ENCODE measurements at places on chromosomes 16 and 17. TPM values are rescaled to one million over a fixed set of nuclear protein-coding genes. Genes with fewer than 3 reads are reported as not detected.
A peak's percentile ranks its signal among the peaks of the same experiment; 100 is the strongest.

Gene C17orf107
- total RNA-seq, result 0.97 TPM

Gene DBNDD1
- 2.1 TPM for total RNA-seq

Gene IL34
- not detected for total RNA-seq

GRCh38 chr16:84511180-84511800, 6.8 kb upstream of the MEAK7 start:
- H3K36me3 ChIP-seq, result no peaks in the 10 kb centered on the region
- peaks cover 36% of the 10 kb centered on the region for H3K4me1 ChIP-seq
- no peaks in the 10 kb centered on the region for H3K27me3 ChIP-seq

GRCh38 chr17:58873926-58874325, 118.3 kb downstream of the PPM1E start:
- no peaks in the 10 kb centered on the region for H3K36me3 ChIP-seq
- no peaks in the 10 kb centered on the region for H3K4me1 ChIP-seq
- no peak overlapping the region for H3K27ac ChIP-seq
- H3K4me3 ChIP-seq, result no peak overlapping the region
- DNase-seq, result no peak

- H3K27ac ChIP-seq, result no peak overlapping the region
- H3K4me1 ChIP-seq, result peaks cover 6% of the 10 kb centered on the region
- no peak overlapping the region for H3K4me3 ChIP-seq
- no peak for DNase-seq
Observed at GRCh38 chr17:58315281-58315711, 13.3 kb downstream of the TSPOAP1 start.

DNA sequence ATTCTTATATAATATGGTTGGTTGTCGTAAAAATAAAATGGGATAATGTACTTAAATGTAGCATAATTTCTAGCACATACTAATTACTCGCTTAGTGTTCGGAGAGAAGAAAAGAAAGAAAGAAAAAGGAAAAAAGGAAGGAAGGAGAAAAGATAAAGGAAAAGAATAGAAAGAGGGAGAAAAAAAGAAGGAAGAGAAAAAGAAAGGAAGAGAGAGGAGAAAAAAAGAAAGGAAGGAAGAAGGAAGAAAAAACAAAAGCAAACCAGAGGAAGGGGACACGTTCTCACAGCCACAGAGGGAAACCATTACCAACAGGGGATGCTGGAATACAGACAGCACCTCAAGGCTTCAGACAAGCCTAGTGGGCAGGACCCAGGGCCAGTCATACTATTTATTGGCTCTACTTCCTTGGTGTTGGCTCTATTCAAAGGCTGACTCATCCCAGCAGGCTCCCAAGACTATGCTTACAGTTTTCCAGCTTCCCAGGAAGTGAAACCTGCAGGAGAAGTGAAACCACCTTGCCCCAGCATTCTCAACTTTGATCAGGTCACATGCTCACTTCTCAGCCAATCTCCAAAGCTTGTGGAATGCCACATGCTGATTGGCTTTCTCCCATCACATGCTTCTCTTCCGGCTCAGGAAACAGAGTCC, 273.5 kb upstream of the IRX5 start:
- peaks cover 4% of the 10 kb centered on the region for H3K27me3 ChIP-seq
- no peak overlapping the region for H3K27ac ChIP-seq
- H3K36me3 ChIP-seq, result no peaks in the 10 kb centered on the region
- DNase-seq, result peak; percentile 10
- no peak overlapping the region for H3K4me3 ChIP-seq
- H3K4me1 ChIP-seq, result peaks cover 13% of the 10 kb centered on the region

- peaks cover 10% of the 10 kb centered on the region for H3K36me3 ChIP-seq
- peaks cover 10% of the 10 kb centered on the region for H3K4me1 ChIP-seq
- no peak for DNase-seq
- H3K27ac ChIP-seq, result no peak overlapping the region
- H3K4me3 ChIP-seq, result no peak overlapping the region
Observed at GRCh38 chr17:48093341-48094045, 7.8 kb downstream of the CBX1 start.

Measured in HFFc6 (cell line).